ENCODE measurements at places on chromosomes 7 and 10.
A peak's percentile ranks its signal among the peaks of the same experiment; 100 is the strongest.

DNA sequence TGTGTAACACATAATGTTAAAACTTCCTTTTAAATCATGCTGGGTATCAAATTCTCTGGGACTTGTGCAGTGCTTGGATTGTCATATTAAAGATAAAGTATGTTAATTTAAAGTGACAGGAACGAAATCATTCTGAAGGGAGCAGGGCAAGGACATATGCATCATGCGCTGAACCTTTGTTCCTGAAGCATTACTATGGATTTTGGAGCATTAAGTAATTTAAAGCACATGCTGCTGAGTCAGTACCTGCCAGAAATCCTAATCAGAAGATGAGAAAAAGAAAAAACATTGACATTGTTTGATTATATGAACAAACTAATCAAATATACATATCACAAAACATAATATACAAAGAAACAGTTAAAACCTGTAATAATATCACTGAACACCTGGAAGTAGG lies 101.4 kb downstream of the MICU1 start:
- no peak for DNase-seq

DNA sequence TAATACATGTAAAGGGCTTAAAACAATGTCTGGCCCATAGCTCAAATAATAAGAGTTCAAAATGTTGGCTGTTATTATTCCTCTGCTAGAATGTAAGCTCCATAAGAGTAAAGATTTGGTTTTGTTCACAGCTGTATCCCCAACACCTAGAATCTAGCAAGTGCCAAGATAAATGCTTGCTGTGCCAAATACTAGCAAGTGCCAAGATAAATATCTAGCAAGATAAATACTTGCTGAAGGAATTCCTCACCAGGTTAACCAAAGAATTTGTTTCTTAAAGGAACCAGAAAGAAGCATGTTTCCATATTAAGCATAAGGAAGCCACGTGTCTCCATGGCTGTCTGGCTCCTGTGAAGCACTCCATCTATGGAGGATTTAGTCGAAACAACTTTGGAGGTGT lies 235.2 kb upstream of the SP4 start:
- DNase-seq: no peak

GRCh38 chr7:11127114-11127785 lies 153.6 kb downstream of the PHF14 start:
- DNase-seq: no peak

DNA sequence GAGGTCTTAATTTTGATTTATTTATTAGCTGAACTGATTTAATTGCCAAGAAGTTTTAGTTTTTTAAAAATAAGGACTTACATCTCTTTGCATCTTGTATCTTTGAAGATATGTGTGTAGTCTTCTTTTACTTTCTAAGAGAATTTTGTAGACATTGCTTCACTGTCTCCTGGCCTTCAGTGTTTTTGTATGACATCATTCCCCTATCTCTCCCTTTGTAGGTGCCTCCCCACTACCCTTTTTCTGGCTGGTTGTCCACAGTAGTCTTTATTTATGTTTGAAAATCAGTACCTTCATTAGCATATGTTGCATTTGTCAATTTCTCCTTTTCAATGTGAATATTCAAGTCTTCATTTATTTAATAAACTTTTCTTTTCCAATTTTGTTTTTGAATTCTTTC lies 64.1 kb upstream of the RAB18 start:
- DNase-seq: no peak

- DNase-seq: no peak
These were observed 22.9 kb downstream of the RBM33 start for GRCh38 chr7:155667241-155667829.

DNA sequence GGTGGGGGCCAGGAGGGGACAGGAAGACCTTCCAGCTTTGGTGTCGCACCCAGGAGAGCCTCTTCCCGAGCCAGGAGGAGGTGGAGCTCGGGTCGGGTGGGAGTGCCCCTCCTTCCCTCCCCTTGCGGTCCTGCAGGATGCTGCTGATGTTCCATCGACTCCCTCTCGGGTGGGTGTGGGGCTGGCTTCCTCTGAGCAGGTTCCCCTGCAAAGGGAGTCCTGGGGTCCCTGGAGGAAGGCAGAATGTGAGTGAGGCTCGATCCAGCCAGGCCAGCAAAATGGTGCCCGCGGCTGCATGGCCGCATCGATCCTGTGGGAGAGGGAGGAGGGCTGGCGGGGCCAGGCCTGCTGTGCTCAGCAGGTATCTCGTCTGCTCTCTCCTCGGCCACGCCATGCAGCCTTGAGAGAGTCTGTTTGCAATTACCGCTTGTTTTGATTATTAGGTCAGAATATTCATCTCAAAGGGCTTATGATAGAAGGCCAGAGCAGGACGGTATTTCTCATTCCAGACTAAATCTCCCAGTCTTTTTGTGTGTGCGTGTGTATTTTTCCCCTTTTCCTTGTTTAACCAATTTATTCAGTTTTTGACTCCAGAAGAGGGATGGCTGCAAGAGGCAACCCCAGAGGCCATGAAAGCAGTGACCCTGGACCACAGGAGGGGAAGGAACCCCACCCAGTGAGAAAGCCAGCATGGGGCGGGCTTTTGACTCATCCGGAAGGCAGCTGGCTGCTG lies 137.3 kb upstream of the ZMIZ1 start:
- DNase-seq: no peak

- no peak for DNase-seq
These were observed 653.1 kb upstream of the C7orf33 start for GRCh38 chr7:147937428-147937827.

- DNase-seq: no peak
These were observed 98.3 kb upstream of the LRGUK start for GRCh38 chr7:134028853-134029252.

DNA sequence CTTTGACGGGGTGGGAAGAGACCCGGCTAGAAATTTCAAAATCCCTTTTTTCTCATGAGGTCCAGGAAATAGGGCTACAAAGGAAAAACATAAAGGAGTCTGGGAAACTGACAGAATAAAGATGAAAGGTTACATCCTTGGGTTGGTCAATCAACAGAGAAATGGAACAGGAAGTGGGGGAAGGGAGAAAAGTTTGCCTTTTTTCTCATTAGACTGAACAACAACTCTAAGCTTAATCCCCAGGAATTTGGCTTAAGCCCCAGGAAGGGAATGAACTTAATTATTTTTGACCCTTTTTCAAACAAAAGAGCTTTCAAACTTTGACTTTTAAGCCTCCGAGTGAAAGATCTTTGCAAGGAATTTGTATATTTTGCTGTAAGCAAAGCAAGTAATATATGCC lies 32.7 kb downstream of the LGI1 start:
- DNase-seq: no peak

- no peak for DNase-seq
These were observed 346.8 kb upstream of the NFE2L3 start for GRCh38 chr7:25805027-25805687.

DNA sequence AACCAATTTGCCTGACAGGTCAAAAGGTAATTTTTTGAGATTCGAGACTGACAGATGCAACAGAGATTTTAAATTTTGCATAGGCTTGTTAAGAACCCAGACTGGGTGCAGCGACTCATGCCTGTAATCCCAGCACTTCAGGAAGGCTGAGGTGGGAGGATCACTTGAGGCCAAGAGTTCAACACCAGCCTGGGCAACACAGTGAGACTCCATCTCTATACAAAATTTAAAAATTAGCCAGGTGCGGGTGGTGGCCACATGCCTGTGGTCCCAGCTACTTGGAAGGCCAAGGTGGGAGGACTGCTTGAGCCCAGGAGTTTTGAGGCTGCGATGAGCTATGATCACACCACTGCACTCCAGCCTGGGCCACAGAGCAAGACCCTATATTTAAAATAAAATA lies 34.6 kb downstream of the AMZ1 start:
- no peak for DNase-seq

- peak; percentile 63 for DNase-seq
These were observed 2.5 kb upstream of the TMEM178B start for GRCh38 chr7:141071260-141071854.

DNA sequence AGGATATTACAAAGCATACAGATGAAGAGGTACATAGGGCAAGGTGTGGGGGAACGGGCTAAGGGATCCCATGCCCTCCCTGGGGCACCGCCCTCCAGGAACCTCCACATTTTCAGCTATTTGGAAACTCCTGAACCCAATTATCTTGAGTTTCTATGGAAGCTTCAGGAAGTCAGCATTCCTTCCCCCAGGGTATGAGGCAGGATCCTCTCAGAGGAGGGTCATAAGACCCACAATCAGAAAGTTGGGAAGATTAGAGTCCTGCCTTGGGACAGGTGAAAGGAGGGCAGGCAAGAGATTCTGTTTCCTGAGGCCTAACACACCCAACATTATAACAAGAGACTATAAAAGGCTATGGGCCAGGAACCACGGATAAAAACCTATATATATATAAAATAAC lies 98.0 kb downstream of the RALA start:
- no peak for DNase-seq

DNA sequence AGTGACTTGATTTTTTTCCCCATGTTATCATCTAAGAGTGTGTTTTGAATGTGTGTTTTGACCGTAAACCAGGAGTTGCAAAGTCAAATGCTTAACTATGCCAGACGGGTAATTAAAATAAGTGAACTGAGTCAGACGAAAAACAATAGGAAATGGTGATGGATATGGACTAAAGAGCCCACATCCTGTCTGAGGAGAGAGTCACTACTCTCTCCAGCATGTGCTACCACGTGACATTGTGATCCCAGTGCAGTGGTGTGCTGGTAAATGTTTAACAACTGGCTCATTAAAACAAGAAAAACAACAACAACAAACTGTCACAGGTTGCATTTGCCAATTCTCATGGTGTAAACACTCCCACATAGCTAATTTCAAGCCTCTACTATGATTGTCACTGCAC lies 164.3 kb downstream of the SUGCT start:
- DNase-seq: no peak

GRCh38 chr7:70556761-70557160 lies 575.2 kb upstream of the GALNT17 start:
- no peak for DNase-seq

DNA sequence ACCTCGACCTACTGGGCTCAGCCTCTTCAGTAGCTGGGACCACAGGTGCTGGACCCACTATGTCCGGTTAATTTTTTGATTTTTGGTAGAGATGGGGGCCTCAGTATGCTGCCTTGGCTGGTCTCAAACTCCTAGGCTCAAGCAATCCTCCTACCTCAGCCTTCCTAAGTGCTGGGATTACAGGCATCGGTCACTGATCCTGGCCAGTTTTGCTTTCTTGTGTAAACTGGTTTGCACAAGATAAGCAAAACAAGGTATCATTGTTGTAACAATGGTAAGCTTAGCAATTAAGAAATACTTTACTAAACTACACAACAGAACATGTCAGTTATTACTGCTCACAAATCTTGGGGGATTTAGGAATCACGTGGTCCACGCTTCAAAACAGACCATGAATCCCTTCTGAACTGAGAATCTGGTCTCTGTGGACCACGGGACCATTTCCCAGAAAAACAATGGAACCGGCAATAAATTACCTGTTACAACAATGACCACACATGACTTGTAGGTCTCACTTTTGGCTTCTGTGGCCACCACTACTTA lies 36.8 kb downstream of the RSU1 start:
- DNase-seq: no peak

DNA sequence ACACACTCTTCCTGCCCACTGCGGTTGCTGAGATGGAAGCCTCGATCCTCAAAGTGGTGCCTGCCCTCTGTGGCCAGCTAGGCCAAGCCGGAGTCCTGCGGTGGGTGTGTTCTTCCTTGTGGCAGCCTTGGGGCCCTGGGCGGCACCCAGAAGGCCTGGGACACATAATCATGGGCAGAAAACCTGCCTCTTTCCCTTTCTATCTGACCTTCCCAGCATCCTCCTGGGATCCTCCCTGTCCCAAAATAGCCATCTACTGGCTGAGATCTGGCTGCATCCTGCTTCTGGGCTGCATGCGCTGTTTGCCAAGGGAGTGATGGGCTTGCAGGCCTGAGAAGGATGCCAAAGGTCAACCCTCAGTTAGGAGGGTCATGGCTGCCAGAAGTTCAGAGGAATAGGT lies 23.9 kb downstream of the COL13A1 start:
- DNase-seq: no peak

DNA sequence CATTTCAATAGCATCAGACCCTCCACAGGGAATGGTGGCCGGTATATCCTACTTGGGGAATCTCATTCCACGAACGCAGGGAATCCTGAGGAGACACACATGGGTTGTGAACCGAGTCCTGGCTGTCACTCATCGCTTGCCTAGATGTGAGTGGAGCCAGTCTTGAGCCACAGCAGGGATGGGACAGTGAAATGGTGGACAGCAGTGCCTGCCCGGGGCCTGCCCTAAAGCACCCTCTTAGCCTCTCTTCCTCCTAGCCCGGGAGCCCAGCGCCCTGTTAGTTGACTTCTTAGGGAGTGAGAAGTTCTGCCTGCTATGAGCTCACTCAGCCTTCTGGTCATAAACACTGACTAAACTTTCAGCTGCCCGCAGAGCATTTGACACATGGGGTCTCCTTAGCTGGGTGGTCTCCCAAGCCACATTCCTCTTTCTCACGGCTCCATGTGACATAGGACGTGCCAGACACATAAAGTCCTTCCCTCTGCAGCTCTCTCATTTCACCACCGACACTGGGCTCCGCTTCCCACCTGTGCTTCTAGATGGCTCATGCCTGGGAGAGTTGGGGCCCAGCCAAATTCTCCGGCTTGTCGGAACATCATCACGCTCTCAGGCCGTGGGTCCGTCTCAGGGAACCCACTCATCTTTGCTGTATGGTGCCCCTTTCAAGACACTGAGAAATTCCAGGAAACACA lies 60.9 kb downstream of the TCERG1L start:
- DNase-seq: no peak

DNA sequence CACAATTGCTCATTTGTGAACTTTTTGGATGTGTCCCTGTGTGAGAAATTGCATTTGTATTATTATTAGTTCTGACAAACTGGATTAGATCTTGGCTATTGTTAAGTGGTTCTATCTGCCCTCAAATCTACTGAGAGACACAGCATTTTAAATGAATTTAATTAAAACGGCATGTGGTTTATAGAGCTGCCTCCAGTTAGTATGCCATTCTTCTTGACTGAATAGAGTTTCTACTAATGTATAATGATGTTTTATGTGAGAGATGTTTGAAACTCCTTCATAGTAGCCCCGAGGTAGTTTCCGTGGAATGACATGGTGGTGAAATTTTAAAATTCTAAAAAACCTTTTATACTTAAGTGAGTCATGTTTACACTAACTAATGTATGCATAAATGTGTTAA lies 110.9 kb downstream of the DYNC1I1 start:
- no peak for DNase-seq

- DNase-seq: no peak
These were observed 57.2 kb upstream of the ARID5B start for GRCh38 chr10:61844116-61844822.

Data from CD4-positive, alpha-beta T cell (primary cell).